Hematopoietic multipotent progenitor cell treated with erythropoietin and hydrocortisone succinate and interleukin-3 and kit ligand, for 4 days (in vitro differentiated cells): ENCODE measurements at places on chromosomes 4 and X.

DNA sequence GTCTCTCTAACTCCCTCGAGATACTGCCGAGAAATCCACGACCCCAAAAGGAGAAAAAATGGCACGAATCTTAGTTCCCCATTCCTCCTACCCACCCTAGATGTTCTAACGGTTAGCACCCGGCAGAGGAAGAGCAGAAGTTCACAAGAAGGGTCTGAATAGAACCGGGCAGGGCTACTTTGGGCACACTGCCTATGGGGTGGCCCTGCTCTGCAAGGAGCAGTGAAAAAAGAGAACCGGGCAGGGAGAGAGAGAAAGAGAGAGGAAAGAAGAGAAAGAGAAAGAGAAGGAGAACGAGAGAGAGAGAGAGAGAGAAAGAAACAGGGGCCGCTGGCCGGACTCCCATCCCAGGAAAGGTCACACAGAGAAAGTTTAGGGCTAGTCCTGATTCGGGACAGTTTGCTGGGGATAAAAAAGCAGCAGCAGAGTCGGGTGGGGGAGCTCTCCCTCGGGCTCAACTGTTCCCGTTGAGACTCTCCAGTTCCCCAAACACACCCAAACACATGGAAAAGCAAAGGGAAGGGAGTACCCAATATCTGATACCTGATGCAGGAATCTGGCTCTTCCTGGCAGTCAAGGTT, 468 bp downstream of the GLA start:
- peak; percentile 64 for DNase-seq

DNA sequence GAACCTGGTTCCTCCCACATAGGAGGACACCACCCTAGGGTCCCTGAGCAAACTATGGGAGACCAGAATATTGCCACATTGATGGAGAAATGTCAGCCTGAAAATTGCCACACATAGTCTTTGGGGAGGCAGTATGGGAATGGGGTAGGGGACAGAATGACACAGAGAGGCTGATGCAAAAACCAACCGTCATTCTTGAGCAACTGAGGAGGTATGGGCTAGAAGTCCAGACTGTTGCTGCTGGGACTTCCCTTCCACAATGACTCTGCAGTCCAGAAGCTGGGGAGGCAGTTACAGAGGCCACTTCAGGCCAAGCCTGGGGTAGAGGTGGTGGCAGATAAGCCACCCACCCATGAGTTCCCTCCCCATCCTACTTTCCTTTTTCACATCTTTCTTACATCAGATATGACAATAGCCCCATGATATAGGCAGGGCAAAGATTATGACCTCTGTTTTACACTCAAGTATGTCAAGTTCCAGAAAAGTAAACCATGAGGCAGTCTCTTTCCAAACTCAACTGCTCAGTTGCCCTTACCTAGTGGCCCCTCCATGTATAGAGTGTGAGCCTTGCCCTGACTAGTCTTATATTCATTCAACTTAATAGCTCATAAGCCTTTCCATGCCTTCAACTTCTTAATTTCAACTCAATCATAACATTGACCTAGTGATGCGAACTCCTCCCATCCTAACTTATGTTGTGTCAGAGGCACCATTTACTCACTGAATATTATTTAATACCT, 41.7 kb downstream of the VSIG4 start:
- peak; percentile 96 for DNase-seq

DNA sequence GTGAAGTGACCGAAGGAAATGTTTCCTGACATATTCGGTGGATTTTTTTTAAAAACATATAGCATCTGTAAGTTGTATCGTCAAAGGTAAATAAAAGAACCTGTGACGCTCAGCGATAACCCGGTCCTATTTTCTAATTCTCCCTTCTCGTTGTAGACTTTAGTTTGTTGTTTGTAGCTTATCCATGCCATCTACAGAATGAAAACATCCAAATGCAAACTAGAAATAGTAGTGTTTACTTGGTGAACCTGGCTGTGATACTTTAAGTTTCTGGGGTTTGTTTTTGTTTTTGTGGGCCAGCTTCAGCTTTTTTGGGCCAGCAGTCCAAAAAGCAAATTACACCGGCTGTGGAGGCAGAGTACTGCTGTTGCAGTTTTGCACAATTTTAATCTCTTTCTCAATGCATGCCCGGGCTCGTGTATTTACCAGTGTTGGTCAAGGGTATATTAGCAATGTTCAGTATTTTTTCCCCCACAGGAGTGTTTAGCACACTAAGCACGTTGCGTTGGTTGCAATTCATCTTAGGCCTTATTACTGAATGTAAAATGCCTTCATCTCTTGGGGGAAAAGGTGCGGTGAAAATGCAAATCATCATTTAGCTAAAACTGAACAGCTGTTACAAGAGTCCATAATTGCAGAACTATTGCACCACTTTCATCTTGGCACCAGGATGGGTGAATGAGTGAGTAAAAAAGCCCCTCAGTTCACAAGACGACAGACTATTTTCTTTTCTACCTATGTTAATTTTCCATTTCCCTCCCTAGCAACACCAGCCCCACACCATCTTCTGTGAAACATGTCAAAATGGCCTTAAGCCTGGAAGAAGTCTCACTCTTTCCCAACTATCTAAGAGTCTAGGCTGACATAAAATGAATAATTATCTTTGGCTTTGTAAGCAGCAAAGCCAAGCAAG, 1.7 kb upstream of the CNOT6L start:
- DNase-seq = peak; percentile 59

- DNase-seq = no peak
Measured at GRCh38 chr4:2930758-2931511, 32.3 kb downstream of the NOP14 start.

- DNase-seq = no peak
Measured at GRCh38 chr4:110637408-110638088, 14.7 kb upstream of the PITX2 start.

GRCh38 chrX:140501321-140501720, 3.5 kb downstream of the SOX3 start:
- DNase-seq = no peak
